ENCODE measurements at places on chromosomes 7 and 10.

- peak; percentile 43 for DNase-seq
Observed at GRCh38 chr10:26448706-26449435, 10.7 kb downstream of the APBB1IP start.

GRCh38 chr10:30436671-30437030 is 2.7 kb downstream of the MAP3K8 start:
- no peak for DNase-seq

- no peak for DNase-seq
Observed at GRCh38 chr10:76085817-76086167, 654.4 kb downstream of the LRMDA start.

- DNase-seq = no peak
Observed at GRCh38 chr7:139853506-139854123, 24.6 kb downstream of the TBXAS1 start.

GRCh38 chr10:66919248-66919647 is 6.6 kb upstream of the LRRTM3 start:
- no peak for DNase-seq

DNA sequence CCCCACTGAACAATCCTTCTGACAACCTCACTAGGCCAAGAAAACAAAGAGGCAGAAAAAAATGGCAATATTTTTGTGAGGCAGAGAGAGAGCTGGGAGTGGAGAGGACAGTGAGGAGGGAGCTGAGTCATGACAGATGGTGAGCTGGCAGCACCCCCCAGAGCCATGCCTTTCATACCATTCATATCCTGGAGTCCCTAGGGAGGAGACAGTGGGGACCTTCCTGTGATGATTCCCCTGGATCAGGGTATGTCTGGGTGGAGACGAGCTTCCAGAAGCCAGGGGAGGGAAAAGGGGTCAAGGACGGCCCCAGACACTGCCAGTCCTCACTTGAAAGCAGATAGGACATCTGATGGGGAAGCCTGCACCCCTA is 160.5 kb downstream of the ADAM12 start:
- DNase-seq = no peak

DNA sequence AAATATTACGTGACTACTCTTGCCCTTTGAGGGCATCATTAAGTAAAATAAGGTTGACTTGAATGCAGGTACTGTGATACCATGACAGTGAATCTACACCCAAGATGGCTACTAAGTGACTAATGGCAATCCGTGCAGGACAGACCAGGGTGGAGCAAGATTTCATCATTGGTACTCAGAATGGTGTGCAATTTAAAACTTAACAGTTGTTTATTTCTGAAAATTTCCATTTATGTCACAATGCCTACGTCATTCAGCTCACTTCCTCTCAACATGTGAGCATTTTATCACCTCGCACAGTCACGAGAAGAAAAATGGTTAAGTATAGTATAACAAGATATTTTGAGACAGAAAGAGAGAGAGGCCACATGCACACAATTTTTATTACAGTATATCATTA is 50.3 kb upstream of the MET start:
- DNase-seq = no peak

DNA sequence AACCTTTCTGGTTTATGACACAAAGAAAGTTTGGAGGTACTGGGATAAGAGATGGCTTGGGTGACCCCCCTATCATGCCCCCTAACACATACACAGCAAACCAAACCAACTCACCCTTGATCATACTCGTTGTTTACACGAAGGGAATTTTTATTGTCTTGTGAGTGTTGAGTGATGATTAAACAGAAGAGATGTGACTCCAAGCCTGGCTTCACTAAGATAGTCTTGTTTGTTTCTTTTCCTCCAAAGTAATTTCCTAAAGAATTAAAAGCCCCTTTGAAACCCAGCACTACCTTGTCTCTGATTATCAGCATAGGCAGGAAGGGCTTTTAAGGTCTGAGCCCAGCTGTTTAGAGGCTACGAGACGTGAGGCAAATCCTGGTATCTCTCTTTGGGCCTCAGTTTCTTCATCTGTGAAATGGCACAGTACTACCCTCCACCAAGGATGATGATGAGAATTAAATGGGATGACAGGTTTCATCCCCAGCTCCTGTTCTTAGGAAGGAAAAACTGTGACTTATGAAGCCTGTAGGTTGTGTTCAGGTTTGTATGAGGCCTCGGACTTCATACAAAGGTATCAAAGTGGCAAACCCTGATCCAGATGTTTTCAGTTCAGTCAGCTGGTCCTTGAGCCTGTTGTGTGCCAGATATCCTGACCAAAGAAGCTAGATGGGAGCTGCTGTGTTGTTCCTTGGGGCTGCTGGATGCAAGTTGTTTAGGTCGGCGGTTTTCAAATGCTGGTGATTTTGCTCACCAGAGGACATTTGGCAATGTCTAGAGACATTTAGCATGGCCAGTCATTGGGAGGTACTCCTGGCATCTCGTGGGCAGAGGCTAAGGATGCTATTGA is 51.8 kb downstream of the TCF7L2 start:
- no peak for DNase-seq

DNA sequence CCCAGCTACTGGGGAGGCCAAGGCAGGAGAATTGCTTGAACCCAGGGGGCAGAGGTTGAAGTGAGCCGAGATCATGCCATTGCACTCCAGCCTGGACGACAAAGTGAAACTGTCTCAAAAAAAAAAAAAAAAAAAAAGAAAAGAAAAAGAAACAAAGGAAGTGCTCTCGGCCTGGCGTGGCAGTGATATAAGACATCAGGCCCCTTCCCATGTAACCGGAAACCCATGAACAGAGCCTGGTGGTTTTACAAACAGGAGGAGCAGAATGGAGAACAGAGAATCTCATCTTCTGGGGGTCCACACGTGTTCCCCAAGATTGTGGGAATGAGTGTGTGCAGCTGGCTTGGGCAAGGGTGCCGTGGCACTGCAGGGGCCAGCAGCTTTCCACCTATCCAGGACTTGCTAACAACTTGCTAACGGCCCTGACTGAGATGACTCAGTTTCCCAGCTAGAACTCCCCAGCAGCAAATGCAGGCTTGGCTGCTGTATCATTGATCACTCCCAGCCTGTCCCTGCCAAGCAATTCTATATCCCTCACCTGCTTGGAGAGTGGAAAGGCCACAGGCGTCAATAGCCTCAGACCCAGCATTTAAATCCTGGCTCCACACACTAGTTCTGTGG is 103.0 kb downstream of the COL26A1 start:
- DNase-seq = no peak

DNA sequence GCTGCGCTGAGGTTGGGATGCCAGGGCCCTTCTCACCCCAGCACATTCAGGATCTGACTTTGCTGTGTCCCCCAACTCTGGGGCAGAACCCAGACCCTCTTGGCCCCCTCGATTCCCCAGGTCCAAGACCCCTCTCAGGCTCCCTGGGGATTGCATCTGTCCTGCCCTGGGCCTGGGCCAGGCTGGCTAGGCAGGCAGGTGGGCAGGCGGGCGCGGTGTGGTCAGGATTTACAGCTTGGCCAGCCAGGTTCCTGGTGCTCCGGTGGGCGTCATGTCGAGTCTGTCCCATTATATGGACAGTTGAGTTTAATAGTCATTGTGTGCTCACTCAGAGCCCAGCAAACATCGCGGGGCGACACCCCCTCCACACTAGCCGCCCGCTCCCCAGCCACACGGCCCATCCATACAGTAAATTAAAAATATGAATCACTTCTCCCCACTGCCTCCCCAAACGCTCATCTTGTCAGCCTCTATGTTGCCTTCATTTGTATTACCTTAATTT is 23.5 kb downstream of the POLL start:
- DNase-seq = no peak
